Articular chondrocyte of knee joint (primary cell): ENCODE measurements at places on chromosomes 5 and 9. TPM values are rescaled to one million over a fixed set of nuclear protein-coding genes. Genes with fewer than 3 reads are reported as not detected.

CCL21 gene
- not detected in 2 replicates for total RNA-seq

SPINK7 gene
- total RNA-seq, result not detected in 2 replicates

INSYN2B gene
- total RNA-seq, result 1.1 TPM in 1 of 2 replicates, not detected in the other

SPARC gene
- 2,547 and 3,181 TPM in 2 replicates for total RNA-seq

LPAR1 gene
- 212 and 263 TPM in 2 replicates for total RNA-seq

KLHL3 gene
- total RNA-seq, result 2.9 and 3.8 TPM in 2 replicates

SURF2 gene
- total RNA-seq, result 6.9 and 7.8 TPM in 2 replicates

UTP15 gene
- 25.9 and 31.2 TPM in 2 replicates for total RNA-seq

PCDHB13 gene
- total RNA-seq, result 2.7 and 4.0 TPM in 2 replicates

OR1J4 gene
- total RNA-seq, result 0.11 and 0.13 TPM in 2 replicates

PCDHGC5 gene
- 4.7 and 8.1 TPM in 2 replicates for total RNA-seq

ANKRD33B gene
- 2.2 and 4.4 TPM in 2 replicates for total RNA-seq

FBP2 gene
- not detected in 2 replicates for total RNA-seq

COL5A1 gene
- 401 and 437 TPM in 2 replicates for total RNA-seq

DIAPH1 gene
- 17.8 and 25.5 TPM in 2 replicates for total RNA-seq

MTRR gene
- total RNA-seq, result 44.8 and 48.0 TPM in 2 replicates

CD72 gene
- total RNA-seq, result 2.7 and 2.8 TPM in 2 replicates

HSPB3 gene
- total RNA-seq, result 0.13 and 0.54 TPM in 2 replicates

SV2C gene
- total RNA-seq, result not detected in 2 replicates

SLC6A3 gene
- 0.11 and 0.13 TPM in 2 replicates for total RNA-seq

IFNA13 gene
- 0.11 TPM in 1 of 2 replicates, not detected in the other for total RNA-seq

OTULINL gene
- 0.13 and 0.22 TPM in 2 replicates for total RNA-seq

SLC6A7 gene
- not detected in 2 replicates for total RNA-seq

FAM221B gene
- total RNA-seq, result not detected in 2 replicates

TYRP1 gene
- 0.11 TPM in 1 of 2 replicates, not detected in the other for total RNA-seq

LCN10 gene
- total RNA-seq, result not detected in 2 replicates

ARID3C gene
- 0.26 TPM in 1 of 2 replicates, not detected in the other for total RNA-seq

JMY gene
- 20.9 TPM in 2 replicates for total RNA-seq

ADGRD2 gene
- total RNA-seq, result not detected in 2 replicates

MAMDC2 gene
- total RNA-seq, result 2.4 and 16.9 TPM in 2 replicates

IFNB1 gene
- total RNA-seq, result not detected in 2 replicates

FOXD4L5 gene
- under 0.01 TPM in 1 of 2 replicates, not detected in the other for total RNA-seq

KIF12 gene
- total RNA-seq, result 0.11 TPM in 1 of 2 replicates, not detected in the other

TPPP gene
- total RNA-seq, result under 0.01 TPM in 2 replicates

FGFR4 gene
- 0.11 and 0.26 TPM in 2 replicates for total RNA-seq

GHR gene
- total RNA-seq, result 8.8 and 10.8 TPM in 2 replicates

IL7R gene
- 32.3 and 75.0 TPM in 2 replicates for total RNA-seq

DOCK8 gene
- total RNA-seq, result 4.4 and 15.2 TPM in 2 replicates

PCDHGA10 gene
- total RNA-seq, result 15.3 and 17.9 TPM in 2 replicates

CER1 gene
- not detected in 2 replicates for total RNA-seq

HMCN2 gene
- total RNA-seq, result 0.11 and 0.13 TPM in 2 replicates

CDC20B gene
- total RNA-seq, result not detected in 2 replicates

SPATA31C1 gene
- not detected in 2 replicates for total RNA-seq

SAPCD2 gene
- total RNA-seq, result 2.9 and 4.0 TPM in 2 replicates

TMEM215 gene
- not detected in 2 replicates for total RNA-seq

PCSK1 gene
- total RNA-seq, result 54.8 and 55.9 TPM in 2 replicates

S100Z gene
- not detected in 2 replicates for total RNA-seq

FAM200C gene
- 4.6 and 5.1 TPM in 2 replicates for total RNA-seq

C5orf46 gene
- 0.39 TPM in 1 of 2 replicates, not detected in the other for total RNA-seq

IRX4 gene
- not detected in 2 replicates for total RNA-seq

NTRK2 gene
- 19.3 and 27.5 TPM in 2 replicates for total RNA-seq

GPBP1 gene
- 63.6 and 79.9 TPM in 2 replicates for total RNA-seq

LPCAT1 gene
- total RNA-seq, result 85.4 and 129 TPM in 2 replicates
